ENCODE measurements at places on chromosomes 11 and 22.

DNA sequence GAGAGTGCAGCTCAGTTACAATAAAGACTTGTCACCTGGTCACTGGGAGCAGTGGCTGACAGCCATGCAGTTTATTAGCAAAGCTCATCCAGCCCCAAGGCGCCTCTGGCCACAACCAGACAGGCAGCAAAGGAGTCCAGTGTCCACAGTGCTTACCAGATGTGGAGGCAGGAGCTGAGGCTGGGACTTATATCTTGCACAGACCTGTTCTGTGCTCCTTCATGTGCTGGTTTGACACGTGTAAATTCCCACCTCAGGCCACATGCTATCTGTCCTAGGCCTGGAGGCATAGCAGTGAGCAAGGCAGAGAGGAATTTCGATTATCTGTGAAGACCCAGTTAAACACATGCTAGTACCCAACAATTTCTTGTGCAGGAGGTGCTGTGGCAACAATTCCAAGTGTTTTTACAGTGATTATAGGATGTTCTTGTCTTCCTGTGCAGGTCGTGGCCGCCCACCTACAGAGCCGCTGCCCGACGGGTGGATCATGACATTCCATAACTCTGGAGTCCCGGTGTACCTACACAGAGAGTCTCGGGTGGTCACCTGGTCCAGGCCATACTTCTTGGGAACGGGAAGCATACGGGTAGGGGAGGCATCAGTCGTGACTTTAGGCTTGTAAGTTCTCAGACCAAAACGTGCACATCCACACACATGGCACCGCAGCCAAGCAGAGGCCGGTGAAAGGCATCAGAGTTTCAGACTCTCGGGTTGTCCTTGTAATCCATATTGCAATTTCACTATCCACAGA lies 9.4 kb downstream of the DGCR8 start:
- DNase-seq, result no peak

DNA sequence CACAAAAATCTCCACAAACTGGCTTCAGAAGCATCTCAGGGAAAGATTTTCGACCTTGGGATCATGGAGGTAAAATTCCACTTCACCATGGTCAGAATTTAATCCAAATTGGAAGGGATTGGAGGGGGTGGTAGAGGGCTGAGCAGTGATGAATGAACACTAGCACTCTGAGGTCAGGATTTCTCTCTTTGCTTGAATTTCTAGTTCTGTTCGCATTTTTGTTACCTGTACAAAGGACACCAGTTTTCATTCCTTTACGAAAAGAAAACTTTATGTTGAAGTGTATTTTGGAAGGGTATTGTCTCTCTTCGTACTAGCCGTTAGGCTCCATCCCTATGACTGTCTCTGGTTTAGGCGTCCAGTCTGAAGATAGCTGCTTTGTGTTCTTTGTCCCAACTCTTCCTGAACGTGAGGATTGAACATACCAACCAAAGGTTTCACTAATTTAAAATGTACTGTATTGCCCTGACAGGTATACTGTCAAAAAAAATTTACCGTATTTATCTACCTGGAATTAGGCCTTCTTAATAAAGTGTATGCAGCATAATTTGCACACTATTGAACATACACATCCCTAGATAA lies 772 bp downstream of the GRAP2 start:
- DNase-seq, result no peak

- DNase-seq, result no peak
These were observed 407.0 kb downstream of the MIAT start for GRCh38 chr22:27064386-27064785.

GRCh38 chr22:44576311-44577260 lies 78.6 kb upstream of the RTL6 start:
- no peak for DNase-seq

DNA sequence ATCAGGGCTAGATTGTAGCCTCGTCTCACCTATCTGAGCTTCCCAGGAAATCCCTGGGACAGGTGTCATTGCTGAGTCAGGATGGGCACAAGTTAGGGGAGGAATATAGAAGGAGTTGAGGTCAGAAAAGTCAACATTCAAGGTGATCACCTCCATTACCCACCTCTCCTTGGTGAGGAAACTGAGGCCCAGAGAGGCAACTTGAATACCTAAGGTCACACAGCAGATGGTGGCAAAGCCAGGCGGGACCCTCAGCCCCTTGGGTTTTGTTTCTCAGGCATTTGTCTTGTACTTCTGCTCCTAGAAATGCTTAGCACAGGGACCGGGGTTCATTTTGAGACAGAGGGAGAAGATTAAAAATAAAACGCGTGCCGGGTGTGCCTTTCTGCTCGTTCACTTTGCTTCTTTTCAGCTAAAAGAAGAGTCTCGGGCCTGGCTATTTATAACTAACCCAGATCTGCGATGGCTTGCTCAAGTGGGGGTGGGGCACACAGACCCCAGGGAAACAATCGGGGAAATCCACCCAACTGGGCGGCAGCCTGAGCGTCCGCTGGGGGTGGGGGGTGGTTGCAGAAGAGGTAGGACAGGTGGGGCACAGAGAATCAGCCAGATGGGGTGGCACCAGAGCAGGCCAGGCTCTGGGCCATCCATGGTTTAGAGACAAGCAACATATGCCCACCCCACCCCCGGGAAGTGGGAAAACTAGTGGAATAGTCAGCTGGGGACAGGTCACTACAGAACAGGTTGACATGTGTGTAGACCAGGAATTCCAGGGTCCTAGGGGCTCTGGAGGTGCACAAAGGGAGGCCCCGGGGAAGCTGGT lies 3.9 kb upstream of the GNAZ start:
- no peak for DNase-seq

- DNase-seq, result no peak
These were observed 943 bp downstream of the DUSP8 start for GRCh38 chr11:1570896-1571759.

- no peak for DNase-seq
These were observed 26.8 kb downstream of the CADM1 start for GRCh38 chr11:115477410-115477809.

DNA sequence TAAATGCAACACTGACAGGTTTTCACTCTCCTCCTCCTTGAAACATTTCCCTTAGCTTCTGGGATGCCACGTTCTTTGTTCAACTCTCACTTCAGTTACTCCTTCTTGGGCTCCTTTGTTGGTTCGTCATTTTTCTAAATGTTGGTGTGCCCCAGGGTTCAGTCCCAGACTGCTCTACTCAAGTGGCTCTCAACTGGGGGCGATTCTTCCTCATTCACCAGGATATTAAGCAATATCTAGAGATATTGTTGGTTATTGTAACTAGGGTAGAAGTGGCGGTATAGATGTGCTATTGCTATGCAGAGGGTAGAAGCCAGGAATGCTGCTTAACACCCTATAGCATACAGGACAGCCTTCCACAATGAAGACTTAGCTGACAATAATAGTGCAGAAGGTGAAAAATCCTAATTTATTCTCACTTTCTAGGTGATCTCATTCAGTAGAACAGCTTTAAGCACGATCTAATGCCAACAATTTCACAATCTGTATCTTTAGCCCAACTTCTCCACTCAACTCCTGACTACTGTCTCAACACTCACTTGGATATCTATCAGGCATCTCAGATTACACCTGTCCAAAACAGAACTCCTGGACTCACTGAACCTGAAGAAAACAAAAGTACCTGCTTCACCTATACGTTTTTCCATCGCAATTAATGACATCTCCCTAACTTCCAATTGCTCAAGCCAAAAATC lies 4.6 kb downstream of the NUP160 start:
- no peak for DNase-seq

DNA sequence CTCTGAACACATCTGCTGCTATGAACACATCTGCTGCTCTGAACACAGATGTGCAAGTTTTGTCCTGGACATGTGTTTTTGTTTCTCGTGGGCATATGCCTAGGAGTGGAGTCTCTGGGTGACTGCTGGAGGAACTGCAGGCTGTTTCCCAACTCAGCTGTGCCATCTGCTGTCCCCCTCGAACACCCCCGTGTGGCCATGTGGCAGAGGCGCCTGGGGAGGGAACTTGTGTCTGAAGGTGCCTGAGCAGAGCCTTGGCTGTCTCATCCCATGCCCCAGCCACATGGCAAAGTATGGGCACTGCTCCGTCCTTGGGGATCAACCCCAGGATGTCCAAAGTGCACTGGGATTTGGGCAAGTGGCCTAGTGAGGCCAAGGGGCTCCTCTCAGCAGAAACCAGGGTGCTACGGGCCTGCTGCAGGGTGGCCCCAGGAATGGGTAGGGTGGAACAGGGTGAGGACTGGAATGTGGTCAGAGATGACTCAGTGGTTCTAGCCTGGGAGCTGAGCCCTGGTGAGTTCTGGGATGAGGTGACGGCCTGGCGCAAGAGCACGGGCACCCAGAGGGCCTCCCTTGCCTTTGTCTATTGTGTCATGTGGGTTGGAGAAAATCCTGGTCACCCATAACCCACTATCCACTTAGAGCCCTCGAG lies 14.7 kb downstream of the GATD1 start:
- DNase-seq, result no peak
